ENCODE measurements at places on chromosomes 13 and 19.

GRCh38 chr13:72284791-72285190, 417.8 kb upstream of the DACH1 start:
- DNase-seq = no peak

- no peak for DNase-seq
Measured at GRCh38 chr19:46133777-46134241, 9.3 kb upstream of the IGFL3 start.

DNA sequence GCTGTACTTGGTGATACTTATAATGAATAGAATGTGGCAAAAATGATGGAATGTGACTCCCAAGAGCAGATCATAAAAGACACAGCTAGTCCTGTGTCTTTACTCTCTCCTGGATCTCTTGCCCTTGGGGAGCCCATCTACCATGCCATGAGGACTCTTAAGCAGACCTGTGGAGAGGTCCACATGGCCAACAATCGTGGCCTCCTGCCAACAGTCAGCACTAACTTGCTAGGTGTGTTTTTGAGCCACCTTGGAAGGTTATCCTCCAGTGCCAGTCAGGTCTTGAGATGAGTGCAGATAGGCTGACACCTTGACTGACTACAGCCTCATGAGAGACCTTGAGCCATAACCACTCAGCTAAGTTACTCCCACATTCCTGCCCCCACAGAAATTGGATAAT, 22.3 kb upstream of the GPR183 start:
- DNase-seq = no peak

- peak; percentile 61 for DNase-seq
Measured at GRCh38 chr19:12668932-12669269, 2.3 kb downstream of the WDR83 start.

DNA sequence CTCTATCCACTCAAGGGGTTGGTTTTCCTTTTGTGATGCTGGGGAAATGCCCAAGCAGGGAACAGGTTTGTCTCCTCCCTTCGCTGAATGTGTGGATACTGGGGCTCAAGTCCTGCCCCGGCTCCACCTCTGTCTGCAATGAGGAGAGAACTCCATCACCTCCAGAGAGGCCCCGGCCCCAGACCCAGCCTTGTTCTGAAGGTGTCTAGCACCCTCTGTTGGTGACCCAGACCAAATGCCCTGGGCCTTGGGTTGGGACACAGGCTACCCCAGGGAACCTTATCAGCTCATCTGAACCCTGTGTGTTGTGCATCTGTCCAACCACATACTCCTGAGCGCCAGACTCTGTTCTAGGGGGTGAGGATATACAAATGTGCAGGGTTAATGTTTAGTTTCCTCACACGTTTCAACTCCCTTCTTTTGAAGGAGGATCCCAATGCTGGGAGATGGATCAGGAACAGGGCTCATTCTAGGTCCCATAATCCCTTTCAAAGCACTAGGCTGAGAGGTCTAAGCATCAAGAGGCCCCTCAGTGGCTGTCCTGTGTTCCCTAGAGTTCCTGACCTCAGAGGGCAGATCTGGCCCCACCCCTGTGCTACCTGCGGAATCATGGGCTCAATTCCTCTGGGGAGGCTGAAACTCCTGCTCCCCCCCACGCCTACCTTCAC, 112.5 kb upstream of the SLC7A1 start:
- peak; percentile 10 for DNase-seq

DNA sequence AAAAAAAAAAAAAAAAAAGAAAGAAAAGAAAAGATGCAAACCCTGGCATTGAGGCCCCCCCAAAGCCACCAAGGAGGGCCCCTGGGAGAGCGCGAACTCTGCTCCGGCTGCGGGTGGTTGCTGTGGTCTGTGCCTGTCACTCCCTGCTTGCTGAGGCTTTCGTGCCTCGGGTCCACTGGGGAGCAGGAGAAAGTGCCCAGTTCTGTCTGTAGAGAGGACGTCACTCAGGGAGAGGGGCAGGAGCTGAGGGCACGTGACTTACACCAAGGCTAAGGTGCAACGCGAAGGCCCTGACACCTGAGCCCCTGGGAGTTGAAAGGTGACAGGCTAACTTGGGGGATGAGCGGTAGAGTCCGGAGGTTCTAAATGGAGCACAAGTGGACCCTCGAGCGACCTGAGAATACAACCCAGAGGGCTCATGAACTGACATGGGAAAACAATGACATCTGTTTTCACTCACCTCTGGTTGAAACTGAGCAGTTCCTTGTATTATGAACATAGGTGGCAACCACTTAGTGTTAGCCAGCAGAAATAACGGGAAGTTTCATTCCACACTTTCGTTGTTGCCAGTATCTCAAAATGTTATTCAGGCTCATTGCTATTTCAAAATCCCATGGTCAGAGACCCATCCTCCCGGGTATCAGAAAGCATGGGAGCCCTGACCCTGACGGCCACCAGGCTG, 69.2 kb upstream of the TM9SF2 start:
- DNase-seq = no peak

- DNase-seq = no peak
Measured at GRCh38 chr13:33052506-33053280, 36.5 kb downstream of the KL start.

GRCh38 chr19:45508861-45509691, 1.8 kb downstream of the VASP start:
- no peak for DNase-seq

- DNase-seq = peak; percentile 2
Measured at GRCh38 chr13:53250272-53250875, 221.8 kb downstream of the OLFM4 start.

GRCh38 chr19:13319526-13319925, 169.3 kb downstream of the IER2 start:
- DNase-seq = no peak

- no peak for DNase-seq
Measured at GRCh38 chr19:5002143-5002542, 33.2 kb downstream of the KDM4B start.

GRCh38 chr13:97307882-97308624, 85.9 kb downstream of the MBNL2 start:
- DNase-seq = no peak
